ENCODE measurements at places on chromosomes 7 and 10.

- DNase-seq = no peak
These were observed 52.2 kb upstream of the SUN1 start for GRCh38 chr7:780081-780480.

DNA sequence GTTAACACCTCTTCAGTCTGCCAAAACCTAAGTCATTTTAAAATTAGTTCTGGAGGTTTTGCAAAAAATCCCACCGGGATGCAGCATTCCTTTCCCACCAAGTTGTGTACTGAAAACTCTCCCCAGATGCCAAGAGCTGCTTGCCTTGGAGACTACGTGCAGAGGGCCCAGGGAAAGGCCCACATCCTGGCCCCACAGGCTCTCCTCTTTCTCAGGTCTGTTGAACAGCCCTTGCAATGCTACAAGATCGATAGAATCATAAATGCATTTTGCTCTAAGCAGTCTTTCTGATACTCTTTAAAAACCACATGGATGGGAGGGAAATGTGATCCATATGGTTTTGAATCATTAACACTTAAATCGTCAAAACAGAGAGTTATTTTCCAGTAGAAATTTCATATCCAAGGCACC is 126.7 kb upstream of the ZMIZ1 start:
- no peak for DNase-seq

GRCh38 chr7:95376632-95377400 is 19.4 kb downstream of the PON3 start:
- no peak for DNase-seq

DNA sequence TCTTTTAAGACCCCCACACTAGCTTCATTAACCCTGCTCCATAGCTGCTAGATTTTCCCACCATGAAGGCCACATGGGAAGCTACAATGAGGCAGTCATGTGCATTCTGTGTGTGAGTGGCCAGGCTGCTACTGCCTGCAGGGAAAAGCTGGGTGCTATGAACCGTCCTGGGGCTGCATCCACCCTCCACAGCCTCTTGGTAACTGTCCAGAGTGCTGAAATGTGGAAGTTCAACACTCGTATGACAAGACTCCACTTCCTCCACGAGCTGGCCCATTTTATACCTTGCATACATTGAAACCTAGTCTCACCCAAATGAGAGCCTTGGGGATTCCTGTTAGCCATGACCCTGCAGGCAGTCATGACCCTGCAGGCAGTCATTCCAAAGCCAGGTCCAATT is 59.4 kb downstream of the CUZD1 start:
- peak; percentile 19 for DNase-seq

DNA sequence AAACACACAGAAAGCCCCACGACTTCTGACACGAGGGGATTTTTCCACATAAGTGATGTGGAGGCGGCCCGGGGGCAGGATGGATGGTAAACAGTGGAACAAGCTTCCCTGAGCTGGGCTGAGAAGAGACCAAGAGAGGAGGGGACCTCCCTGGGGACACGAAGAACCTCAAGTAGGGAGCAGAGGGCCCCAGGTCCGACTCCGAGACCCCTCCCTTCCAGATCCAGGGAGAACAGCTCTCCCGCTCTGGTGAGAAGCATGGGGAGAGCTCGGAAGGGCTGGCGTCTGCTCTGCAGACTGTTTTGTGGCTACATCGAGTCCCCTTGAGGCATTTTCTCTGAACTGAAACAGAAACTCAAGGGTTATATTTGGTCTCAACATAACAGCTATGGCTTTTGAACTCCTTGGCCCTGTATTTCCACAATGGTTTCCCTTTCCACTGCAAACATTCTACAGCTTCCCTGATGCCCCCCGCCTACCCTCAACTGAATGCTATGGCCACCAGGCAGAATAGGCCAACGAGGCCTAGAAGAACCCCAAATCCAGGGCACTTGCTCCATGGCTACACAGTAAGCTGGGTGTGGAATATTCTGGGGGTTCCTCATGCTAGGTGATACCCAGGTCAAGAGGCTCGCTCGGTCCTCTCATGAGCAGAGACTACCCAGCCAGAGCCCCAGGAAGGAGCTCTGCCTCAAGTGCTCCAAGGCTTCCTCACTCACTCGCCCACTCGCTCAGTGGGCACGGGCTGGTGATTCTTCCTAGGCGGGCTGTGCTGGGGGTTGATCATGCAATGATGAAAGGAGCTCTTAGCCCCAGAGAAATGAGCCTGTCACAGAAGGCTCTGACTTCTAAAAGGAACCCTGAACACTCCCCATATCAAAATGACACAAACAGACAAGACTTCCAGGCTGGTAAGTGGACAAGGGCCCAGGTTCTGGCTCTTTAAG is 47.5 kb downstream of the FAM53B start:
- no peak for DNase-seq

DNA sequence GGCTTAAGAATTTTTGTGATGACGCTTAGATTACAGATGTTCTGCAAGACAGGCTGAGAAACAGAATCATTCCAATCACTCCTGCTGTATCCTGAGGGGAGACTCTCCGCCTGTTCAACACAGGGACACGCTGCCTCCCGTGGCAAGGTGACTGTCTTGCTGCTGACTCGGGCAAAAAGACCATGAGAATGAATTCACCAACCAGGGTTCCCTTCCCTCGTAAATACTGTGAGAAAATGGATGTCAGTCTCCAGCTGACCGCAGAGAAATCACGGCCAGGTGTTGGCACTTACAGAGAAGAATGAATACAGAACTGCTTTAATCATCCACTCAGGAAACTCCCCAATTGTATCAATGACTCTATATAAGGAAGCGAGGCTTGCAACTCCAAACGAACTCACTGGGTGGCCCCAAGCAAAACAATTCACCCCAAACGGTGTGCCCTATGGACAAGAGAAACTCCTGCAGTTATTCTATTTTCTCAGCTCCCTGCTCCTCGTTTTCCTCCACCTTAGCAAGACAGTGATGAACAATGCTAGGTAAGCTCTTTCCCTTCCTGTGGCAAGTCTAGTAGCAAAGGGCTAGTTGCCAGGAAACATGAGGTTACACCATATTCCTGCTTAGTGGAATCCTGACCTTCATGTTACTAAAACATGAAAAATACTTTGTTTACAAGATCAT is 22.8 kb downstream of the GNA12 start:
- DNase-seq = peak; percentile 96

GRCh38 chr10:63767138-63767801 is 246.1 kb downstream of the REEP3 start:
- DNase-seq = no peak

- DNase-seq = no peak
These were observed 17.6 kb downstream of the CCDC71L start for GRCh38 chr7:106643216-106644000.

- DNase-seq = no peak
These were observed 16.7 kb downstream of the AGFG2 start for GRCh38 chr7:100555701-100556100.

DNA sequence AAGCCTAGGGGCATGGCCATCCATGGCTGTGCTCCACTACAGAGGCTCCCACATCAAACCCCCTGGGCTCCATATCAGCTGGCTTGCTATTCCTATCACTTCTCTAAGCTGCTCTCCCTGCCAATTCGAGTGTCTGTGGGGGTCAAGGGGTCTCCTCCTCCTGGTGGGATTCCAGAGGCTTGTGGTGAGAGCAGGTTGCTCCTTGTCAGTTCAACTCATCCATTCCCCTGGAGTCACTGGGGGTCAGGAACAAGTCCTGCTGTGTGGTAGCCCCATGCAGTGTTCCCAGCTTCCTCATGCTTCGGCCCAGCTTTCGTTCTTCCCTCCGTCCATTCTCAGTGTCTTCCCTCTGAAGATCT is 86.6 kb upstream of the UNC5B start:
- DNase-seq = no peak

GRCh38 chr7:27032839-27033238 is 63.0 kb downstream of the HOXA1 start:
- DNase-seq = peak; percentile 44

DNA sequence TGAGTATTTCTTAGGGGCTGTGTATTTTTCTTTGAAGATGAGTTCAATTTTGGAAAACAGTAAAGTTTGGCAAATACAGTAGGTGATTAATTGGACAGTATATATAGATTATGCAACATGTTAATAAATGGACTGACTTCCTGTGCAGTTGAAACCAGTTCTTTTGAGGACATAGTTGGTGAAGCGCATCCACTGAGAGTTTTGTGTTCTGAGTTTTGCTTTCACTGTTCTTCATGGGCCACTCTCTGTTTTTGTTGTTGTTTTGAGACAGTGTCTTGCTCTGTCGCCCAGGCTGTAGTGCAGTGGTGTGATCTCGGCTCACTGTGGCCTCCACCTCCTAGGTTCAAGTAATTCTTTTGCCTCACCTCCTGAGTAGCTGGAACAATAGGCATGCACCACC is 109.0 kb downstream of the SDHAF3 start:
- DNase-seq = no peak

DNA sequence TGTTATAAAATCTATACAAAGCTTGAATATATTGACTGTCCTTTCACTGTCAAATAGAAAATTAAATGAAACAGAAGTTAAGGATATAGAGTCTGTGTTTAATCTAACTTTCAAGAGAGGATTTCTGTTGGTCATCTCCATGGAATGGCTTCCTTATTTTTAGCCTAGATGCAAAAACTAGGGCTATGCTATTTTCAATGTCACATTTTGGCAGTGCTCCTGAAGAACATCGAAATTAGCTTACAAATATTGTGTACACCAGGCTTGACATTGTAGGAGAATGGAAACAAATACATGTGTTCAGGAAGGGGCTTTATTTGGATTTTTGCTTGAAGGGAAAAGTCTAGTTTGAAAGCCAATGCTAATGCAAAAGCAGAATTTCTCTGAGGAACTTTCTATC is 295.4 kb downstream of the CDK14 start:
- DNase-seq = no peak

DNA sequence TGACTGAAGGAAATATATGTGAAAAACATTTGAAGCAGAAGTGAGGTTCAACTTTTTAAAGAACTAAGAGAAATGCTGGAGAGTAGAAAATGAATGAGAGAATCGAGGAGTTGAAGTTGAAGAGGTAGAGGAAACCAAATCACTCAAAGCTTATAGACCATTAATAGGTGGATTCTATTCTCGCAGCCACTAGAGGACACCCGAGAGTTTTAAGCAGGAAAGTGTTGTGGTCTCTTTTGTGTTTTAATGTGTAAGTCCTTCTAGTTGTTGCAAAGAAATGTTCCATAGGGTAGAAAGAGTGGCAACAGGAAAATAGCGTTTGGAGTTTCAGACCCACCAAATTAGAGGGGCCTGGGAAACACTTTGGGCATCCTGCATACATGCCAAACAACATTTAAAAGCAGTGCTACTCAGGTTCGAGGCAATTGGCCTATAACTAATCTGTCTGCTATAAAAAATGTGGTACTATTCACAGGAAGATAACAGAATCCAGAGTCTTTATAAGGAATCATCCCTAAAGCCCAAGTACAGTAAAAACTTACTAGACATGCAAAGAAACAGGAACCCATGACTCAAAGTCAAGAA is 75.3 kb upstream of the TAS2R16 start:
- peak; percentile 32 for DNase-seq

- peak; percentile 16 for DNase-seq
These were observed 117.4 kb downstream of the VIPR2 start for GRCh38 chr7:159027056-159027788.

DNA sequence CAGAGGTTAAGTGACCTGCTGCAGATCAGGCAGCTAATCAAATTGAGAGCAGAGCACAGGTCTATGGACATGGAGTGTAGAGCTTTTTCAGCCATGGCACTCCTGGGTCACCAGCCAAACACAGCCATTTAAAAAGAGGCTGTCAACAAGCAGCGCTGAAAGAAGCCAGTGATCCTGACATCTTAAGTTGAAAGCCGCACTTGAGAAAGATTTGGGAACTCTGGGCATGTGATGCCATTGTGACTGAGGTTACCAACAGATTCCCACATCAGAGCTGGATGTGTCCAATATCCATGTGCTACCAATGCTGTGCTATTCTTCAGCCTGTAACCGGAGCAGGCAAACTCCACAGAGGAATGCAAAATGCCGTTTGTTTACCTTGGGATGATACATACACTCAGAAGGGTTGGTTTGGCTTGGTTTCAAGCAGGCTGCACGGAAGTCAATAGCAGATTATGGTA is 56.2 kb upstream of the ABLIM1 start:
- DNase-seq = peak; percentile 82

DNA sequence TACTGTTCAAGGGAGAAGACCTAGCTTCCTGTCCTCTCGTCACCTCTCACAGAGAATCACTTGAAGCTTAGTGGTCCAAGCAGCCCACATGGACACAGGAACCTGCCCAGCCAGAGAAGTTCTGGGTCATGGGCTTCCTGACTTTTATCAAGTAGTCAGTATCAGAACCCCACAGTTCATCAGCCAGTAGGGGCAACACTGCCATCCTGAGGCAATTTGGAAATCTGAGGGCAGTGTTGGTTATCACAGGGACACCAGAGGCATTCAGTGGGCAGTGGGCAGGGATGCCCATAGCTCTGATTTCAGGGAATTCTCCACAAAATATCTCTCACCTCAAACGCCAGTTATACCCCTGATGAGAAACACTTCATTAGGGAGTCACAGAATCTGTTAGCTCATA is 22.5 kb upstream of the MGAM2 start:
- no peak for DNase-seq

- peak; percentile 89 for DNase-seq
These were observed 4.8 kb upstream of the TRDMT1 start for GRCh38 chr10:17206210-17206709.

DNA sequence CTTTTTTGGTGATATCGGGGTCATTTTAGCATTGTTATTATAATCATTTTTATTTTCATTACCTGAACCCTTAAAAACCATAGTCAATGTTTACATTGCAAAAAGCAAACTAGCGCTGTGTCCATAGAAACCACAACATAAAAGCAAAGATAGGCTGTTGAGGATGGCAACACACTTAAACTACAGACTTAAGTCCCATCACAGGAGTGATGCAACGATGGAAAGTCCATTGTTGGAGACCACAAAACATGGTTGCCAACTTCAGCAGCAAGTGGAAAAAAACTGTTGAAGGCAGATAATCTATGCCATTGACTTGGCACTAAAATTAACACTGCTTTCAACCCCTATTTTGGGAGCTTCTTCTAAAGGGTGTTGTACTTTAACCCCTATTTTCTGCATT is 398.8 kb upstream of the IGFBP3 start:
- no peak for DNase-seq

DNA sequence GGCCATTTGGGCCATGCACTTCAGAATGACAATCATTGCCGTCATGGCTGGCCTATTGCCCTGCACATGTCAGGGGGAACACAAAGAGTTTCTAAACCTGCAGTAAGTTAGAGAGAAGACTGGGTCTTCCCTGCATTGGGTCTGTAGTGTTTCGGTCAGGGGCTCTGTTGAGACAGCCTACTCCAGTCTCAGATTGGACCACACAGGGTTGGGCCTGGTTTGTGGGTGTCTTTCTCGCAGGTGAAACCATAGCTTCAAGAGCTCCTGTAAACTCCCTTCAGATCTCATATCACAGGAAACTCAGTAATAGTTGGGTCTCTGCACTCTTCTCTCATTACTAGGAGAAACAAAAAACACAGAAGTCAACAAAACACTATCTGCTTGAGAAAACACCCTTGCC is 7.3 kb upstream of the TARP start:
- no peak for DNase-seq

GRCh38 chr10:35056686-35057085 is 33.5 kb downstream of the CUL2 start:
- peak; percentile 31 for DNase-seq

- no peak for DNase-seq
These were observed 96.9 kb upstream of the LRRTM3 start for GRCh38 chr10:66828957-66829356.
